Midbrain (tissue), 1 donor: ENCODE measurements at places on chromosomes 7 and 10.

DNA sequence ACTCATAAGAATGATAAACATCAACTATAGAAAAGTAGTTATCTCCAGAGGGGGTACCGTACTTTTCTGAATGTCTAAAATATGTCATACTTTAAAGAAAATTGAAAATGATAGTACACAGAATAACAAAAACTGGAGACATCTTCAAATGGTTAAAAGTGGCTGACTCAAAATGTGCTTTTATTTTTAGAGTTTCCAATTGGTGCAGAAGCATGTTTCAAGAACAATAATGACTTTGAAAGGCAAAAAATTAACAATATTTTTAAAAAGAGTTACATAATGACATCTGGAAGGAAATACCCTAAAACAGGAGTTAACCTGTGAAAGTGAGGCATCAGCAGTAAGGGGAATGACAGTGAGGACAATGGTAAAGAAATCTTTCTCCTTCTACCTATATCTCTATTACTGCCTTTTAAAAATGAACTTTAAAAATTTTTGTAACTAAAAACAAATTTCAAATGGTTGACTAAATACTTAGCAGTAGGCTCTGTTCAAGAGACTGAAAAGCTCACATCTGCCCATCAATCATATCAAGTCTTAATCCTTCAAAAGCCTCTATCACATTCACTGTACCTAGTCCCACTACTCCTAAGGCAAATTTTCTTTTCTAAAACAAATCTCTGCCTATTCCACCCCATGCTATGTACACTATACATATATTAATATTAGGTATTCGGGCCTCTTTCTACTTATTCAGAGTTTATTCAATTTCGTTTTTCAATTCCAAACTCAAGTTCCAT, 3.0 kb downstream of the ASZ1 start:
- DNase-seq = no peak

- DNase-seq = no peak
Observed at GRCh38 chr10:120607710-120608703, 151.0 kb downstream of the PLPP4 start.

DNA sequence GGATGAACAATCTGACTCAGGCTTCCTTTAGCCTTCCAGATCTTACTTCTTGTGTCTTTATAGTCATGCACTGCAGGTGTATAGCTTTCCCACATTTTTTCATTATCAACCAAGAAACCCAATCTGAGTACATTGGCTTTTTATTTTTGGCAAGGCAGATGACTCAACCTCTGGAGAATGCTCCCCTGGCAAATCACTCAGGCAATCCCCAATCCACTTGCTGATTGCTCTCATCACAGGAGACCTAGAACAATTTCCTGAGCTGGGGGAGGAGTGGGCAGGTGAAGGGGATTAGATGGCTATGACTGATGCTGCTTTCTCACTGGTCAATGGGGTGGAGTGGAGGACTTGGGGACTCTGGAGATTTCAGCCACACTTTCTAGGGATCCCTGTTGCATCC, 134.4 kb downstream of the SLC16A9 start:
- DNase-seq = no peak

DNA sequence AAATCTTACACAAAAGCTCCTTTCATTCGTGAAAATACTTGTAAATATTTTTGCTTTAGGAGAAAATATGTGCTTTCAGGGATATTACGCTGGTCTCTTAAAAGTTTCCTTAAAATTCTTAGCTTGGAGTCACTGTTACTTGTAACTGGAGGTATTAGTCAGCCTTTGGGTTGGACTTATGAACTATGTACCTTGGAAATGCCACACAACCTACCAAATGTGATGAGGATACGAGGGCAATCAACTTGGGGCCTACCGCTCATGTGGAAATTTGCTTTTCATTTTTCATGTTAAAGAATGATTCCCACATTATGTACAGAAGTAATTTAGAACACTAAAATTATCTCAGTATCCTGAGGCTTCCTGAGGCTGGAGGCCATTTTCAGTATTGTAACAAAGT, 23.1 kb downstream of the SPAM1 start:
- no peak for DNase-seq

DNA sequence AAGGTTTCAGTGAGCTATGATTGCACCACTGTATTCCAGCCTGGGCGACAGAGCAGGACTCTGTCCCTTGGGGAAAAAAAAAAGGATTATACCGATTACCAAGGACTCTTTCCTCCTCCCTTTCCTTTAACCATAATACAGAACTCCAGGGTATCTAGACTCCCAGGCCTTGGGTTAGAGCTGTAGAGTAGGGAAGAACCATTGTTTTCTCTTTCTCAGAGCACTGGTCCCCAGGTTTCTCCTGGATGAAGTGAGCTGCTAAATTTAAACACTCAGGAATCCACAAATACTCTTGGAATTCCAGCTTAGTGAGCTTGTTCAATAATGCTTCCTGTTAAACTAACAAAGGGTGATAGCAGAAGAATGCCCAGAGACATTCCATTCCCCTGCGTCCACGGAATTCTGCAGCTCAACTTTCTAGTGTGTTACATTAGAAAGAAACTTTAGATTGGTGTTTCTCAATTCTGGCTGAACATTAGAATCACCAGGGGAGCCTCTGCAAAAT, 14.6 kb upstream of the RPEL1 start:
- no peak for DNase-seq

DNA sequence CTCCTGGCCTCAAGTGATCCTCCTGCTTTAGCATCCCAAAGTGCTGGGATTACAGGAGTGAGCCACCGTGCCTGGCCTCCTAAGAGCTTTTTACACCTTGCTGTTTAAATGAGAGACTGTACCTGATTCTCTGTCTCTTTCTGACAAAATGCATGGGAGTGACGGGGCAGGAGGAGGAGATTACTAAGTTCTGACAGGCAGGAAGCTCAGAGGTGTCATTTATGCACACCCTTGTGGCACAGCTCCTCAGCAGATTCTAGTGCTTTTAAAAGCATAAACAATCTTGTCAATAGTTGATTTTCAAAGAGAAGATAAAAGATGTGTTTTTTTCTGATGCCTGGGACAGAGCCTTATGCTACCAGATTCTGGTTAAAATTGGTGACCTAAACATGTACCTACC, 39.7 kb upstream of the STEAP4 start:
- no peak for DNase-seq

GRCh38 chr7:30563326-30563942, 31.2 kb upstream of the GARS1 start:
- no peak for DNase-seq

GRCh38 chr7:30973791-30974604, 10.2 kb downstream of the GHRHR start:
- no peak for DNase-seq

DNA sequence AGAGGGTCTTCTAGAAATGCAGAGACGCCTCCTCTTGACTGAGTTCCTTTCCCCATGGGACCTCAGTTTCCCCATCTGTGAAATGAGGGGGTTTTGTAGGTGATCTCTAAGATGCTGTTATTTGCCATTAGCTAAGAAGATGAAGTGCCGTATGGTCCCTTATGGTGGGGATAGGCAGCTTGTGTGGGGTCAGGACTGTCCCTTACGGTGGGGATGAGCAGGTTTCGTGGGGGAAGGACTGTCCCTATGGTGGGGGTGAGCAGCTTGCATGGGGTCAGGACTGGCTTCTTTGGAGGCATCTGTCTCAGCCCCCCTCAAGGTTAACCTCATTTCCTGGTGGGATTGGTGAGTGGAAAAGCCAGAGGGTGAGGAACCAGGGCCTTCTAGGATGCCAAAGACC, 148.3 kb upstream of the GPR26 start:
- no peak for DNase-seq

DNA sequence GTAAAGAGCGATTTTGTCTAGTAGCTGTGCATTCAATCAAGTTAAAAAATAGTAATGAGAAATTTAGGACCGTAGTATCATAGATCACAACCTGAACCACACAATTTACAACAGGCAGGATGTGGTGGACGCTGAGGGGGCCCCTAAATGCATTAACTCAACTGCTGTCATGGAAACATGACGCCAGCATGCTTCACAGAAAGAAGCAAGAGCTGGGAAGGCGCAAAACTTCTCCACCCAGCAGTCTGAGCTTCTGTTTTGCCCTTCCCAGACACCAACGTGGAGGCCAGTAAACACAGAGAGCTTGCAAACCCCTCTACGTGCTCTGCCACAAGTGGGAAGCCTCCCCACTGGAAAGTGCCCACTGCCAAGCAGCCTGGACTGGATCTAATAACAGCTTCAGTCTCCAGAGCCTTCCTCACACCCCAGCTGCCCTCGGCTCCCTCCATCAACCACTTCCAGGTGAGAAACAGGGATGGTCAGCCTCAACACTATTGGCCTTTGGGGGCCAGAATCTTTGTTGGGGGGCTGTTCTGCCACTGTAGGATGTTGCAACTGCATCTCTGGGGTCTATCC, 151.8 kb downstream of the SFMBT2 start:
- DNase-seq = no peak

DNA sequence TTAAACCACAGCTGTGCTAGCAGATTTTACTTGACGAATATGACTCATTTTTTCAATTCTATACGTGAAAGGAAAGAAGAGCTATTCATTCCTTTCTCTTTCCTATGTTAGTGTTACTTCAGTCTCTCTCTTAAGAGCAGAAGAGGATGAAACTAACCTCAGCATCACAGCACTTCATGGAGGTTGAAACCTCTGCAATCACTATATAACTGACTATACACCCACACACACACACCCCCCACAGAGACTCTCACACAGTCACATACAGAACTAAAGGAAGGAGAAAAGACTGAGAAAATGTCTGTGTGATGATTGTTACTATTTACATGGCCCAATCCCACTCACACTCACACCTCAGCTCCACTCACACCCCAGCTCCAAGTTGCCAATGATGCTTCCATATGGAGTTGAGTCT, 104.2 kb downstream of the KIF20B start:
- DNase-seq = no peak

GRCh38 chr10:69316313-69317059, 38.2 kb downstream of the HK1 start:
- DNase-seq = no peak

- no peak for DNase-seq
Observed at GRCh38 chr10:30705101-30705624, 75.6 kb upstream of the LYZL2 start.

DNA sequence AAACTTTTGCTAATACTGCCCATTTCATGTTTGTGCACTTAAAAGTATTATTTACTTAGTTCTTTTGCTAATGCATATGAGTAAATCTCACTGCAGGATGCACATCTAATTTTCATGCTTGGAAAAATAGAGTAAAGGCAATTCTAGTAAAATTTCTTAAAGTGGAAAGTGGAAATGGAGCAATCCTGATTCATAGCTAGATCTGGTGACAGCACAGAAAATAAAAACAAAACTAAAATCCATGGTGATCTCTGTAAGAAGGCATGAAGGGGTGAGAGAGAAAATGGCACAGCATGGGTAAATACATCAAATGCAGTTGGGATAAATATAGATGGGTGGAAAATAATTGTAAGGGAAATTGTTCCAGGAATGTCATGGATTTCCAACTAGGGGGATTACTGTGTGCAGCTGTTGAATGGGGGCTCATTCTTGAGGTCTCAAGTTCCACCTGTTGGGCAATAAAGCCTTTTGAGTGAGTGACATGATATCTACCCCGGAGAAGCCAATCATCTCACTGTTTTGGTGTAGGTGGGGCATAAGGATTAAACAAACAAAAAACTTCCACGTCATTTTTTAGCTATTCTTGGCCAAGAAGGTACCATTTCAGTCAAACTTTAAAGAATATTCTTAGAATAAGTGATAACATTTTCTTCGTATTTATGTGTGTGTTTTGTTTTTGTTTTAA, 1.7 kb upstream of the MCU start:
- DNase-seq = no peak

DNA sequence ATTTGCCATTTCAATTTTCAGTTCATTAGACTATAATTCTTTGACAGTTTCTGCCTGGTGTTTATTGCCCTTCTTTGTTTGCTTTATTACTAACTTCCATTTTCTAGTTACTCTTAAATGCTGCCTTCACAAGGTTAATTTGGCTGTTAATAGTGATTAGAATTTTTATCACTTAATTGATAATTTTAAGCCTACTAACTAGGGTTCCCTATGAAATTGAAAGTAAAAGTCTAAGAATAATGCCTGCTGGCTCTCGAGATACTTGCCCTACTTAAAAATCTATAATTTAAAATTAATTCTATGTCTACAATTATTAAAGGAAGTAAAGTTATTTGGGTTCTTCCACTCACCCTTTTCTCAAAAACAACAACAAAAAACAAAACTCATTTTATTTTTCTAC, 65.3 kb downstream of the C1GALT1 start:
- DNase-seq = no peak

DNA sequence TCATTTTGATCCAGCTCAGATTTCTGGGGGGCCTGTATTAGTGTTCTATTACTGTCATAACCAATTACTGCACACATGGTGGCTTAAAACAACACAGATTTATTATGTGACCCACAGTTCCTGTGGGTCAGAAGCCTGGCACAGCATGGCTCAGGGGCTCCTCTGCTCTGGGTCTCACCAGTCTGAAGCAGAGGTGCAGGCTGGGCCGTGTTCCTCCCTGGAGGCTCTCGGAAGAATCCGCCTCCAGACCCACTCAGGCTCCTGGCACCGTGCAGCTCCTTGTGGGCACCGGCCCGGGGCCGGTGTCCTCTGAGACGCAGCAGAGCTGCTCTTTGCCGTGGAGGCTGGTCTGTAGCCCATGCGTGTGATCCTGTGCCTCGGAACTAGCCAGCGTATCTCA, 61.5 kb downstream of the RAMP3 start:
- DNase-seq = no peak
